ENCODE measurements at places on chromosomes 12 and 14. TPM values are rescaled to one million over a fixed set of nuclear protein-coding genes. Genes with fewer than 3 reads are reported as not detected.

The FLVCR2 gene
- 3.7 TPM for total RNA-seq

The KLHL42 gene
- total RNA-seq: 30.0 TPM

The TSPAN9 gene
- 32.2 TPM for total RNA-seq

The MYF5 gene
- not detected for total RNA-seq

The TGFB3 gene
- total RNA-seq: 19.2 TPM

The GPRC5A gene
- total RNA-seq: 26.8 TPM

GRCh38 chr14:92558319-92558718, 44.7 kb downstream of the RIN3 start:
- H3K4me3 ChIP-seq: no peak overlapping the region
- DNase-seq: no peak
- no peaks in the 10 kb centered on the region for H3K27me3 ChIP-seq
- H3K27ac ChIP-seq: no peak overlapping the region
- H3K4me1 ChIP-seq: peaks cover 9% of the 10 kb centered on the region

DNA sequence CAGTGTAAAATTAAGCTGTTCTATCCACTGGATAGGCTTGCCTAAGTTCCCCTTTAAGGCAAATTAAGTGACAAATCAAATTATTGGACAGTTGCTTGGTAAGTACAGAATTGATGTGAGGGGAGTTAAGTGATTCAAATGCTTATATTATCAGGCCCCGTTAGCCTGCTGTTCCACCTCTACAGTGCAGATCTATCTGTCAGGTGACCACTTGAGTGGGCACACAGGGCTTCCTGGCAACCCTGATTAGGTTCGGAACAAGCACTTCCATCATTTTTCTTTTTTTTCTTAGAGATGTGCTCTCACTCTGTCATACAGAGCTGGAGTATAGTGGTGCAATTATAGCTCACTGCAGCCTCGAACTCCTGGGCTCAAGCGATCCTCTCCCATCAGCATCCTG, 453.8 kb downstream of the RAD51B start:
- H3K4me1 ChIP-seq: peaks cover 36% of the 10 kb centered on the region
- H3K27me3 ChIP-seq: no peaks in the 10 kb centered on the region
- H3K36me3 ChIP-seq: no peaks in the 10 kb centered on the region
- no peak overlapping the region for H3K27ac ChIP-seq
- peak; percentile 47 for DNase-seq

DNA sequence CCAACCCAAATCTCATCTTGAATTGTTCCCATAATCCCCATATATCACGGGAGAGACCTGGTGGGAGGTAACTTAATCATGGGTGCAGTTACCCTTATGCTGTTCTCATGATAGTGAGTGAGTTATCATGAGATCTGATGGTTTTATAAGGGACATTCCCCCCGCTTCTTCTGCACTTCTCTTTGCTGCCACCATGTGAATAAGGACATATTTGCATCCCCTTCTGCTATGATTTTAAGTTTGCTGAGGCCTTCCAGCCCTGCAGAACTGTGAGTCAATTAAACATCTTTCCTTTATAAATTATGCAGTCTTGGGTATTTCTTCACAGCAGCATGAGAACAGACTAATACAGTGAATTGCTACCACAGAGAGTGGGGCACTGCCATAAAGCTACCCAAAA, 179.1 kb downstream of the LRIG3 start:
- DNase-seq: no peak
- H3K27me3 ChIP-seq: no peaks in the 10 kb centered on the region
- H3K4me3 ChIP-seq: no peak overlapping the region

DNA sequence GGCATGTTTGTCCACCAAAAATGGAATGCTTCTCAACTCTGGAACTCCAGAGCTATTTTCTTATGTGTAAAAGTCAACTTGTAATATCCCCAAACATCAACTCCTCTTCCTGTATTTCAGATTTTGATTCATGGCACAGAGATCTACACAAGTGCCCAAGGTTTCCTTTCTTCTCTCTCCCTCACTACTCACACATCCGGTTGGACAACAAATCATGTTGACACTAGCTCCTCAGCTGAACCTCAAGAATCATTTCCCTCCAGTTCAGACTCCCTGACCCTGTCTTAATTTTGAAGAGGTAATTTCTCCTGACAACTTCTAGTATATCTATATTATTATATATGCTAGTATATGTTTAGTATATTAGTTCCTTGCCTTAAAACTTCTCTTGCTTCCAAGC, 485.4 kb upstream of the CCDC196 start:
- no peak overlapping the region for H3K27ac ChIP-seq
- no peak overlapping the region for H3K4me3 ChIP-seq
- H3K4me1 ChIP-seq: no peaks in the 10 kb centered on the region
- no peak for DNase-seq
- no peaks in the 10 kb centered on the region for H3K36me3 ChIP-seq

DNA sequence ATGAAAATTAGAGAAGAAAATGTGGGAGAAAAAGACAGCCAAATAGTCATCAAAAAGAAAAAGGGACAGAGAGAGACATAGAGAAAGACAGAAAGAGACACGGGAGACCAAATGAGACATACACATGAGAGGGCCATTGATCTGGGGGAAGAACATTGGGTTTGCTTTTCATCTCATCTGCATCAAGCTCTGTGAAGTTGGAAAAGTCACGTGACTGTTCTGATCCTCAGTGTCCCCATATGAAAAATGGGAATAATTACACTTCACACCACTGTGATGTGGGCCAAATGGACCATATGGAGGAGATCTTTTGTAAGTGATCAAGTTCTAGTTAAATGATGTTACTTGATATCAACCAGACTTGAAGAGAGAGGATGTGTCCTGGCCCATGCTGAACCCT, 147.1 kb upstream of the NRXN3 start:
- no peaks in the 10 kb centered on the region for H3K27me3 ChIP-seq
- H3K4me1 ChIP-seq: no peaks in the 10 kb centered on the region
- no peak overlapping the region for H3K4me3 ChIP-seq
- DNase-seq: no peak

DNA sequence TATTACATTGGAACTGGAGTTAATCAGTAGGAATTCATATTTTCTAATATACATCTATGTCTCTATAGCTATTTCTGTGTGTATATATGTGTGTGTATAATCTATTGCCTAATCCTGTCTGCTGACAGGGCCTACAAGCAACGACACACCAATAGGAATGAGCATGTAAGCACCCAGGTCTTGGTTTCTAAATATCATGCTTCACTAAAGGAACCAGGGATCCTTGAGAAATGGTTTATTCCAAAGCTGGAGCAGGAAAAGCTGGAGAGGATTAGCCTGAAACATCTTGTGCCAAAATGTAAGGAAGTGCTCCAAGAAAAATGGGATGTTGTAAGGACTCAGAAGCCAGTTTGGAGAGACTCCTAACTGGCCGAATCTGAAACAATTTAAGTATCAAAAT, 29.3 kb upstream of the LGALS3 start:
- peaks cover 75% of the 10 kb centered on the region for H3K4me1 ChIP-seq
- DNase-seq: no peak
- H3K27ac ChIP-seq: peak overlapping the region; percentile 98
- no peaks in the 10 kb centered on the region for H3K27me3 ChIP-seq
- no peak overlapping the region for H3K4me3 ChIP-seq
- H3K36me3 ChIP-seq: no peaks in the 10 kb centered on the region

- DNase-seq: no peak
- H3K4me3 ChIP-seq: no peak overlapping the region
- no peaks in the 10 kb centered on the region for H3K4me1 ChIP-seq
- H3K27ac ChIP-seq: no peak overlapping the region
- H3K27me3 ChIP-seq: no peaks in the 10 kb centered on the region
Measured at GRCh38 chr12:63994704-63995103, 150.2 kb downstream of the SRGAP1 start.

DNA sequence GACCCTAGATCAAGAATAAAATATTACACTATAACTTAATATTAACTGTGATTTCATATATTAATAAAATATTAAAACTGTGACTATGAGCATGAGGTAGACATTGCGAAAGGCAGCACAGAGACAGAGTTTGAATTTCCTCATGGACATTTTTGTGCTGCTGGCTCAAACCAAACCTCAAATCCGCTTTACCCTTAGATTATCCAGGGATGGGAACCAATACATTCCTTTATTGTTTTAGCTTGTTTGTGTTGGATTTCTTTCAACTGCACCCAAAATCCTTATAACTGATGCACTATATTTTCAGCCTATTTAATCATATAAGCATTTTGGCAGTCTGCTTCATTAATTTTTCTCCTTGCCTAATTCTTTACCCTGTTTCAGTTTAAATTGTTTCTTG, 436.7 kb downstream of the ATP23 start:
- DNase-seq: no peak
- H3K4me3 ChIP-seq: no peak overlapping the region
- H3K27ac ChIP-seq: no peak overlapping the region
- no peaks in the 10 kb centered on the region for H3K27me3 ChIP-seq
- no peaks in the 10 kb centered on the region for H3K4me1 ChIP-seq
- H3K36me3 ChIP-seq: no peaks in the 10 kb centered on the region
